ENCODE measurements at places on chromosomes 7 and 10.
A peak's percentile ranks its signal among the peaks of the same experiment; 100 is the strongest.

DNA sequence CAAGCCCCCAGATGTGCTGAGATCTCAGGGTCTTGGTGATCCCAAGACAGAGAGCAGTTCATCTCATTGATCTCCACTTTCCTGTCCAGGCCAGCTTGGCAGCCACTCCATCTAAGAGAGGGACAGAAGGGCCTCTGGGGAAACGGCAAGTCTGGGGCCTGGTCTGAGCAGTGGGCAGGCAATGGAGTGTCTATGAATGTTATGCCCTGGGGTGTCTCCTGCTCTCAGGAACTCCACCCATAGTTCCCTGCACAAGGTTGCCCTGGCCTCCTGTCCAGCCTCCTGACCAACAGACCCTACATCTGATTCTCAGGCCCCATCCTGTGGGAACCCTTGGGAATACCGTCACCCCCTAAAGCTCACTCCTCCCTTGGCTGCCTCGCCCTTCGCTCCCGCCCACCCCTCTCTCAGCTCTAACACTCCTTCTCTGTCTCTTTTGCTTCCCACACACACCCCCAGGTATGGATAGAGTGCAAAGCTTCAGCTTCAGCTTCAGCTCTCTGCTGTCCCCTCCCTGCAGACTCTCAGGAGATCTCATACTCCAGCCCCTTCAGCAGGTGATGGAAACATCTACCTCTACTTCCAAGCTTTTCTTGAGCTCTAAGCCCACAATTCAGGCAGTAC, 83.0 kb downstream of the HIF1AN start:
- no peak for DNase-seq

- no peak for DNase-seq
Measured at GRCh38 chr10:122474131-122474818, 12.9 kb downstream of the HTRA1 start.

- no peak for DNase-seq
Measured at GRCh38 chr10:3357737-3358136, 185.2 kb upstream of the PITRM1 start.

DNA sequence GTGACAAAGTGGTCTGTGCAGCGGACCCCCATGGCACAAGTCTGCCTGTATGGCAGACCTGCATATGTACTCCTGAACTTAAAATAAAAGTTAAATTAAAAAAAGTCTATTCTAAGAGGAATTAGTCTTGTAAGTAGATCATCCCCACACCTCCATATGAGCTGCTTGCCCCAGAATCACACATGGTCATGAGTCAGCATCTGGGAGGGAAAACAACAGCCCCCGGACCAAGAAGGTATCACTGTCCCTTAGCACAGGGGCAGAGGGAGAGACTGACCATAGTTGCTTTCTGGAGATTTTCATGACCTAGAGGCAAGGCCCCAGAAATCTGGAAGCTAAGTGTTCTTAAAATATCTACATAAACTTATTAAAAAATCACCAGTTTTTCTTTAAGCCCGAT, 86.6 kb upstream of the PDK4 start:
- no peak for DNase-seq

DNA sequence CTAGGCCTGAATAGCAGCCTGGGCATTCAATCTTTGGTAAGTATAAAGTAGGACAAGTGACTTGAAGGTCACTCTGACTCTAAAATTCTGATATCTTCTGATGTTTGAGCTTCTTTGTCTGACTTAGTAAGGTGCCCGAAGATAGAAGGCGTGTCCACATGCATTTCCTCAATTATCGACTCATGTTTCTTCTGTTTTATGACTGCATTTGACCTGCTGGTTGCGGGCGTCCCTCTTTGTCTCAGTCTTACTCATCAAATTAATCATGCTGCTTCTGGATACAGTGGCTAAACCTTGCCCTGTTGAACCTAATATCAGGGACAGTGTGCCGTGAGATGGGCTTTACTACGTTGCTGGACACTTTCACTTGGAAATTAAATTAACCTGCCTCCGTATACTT, 534.1 kb downstream of the SDK1 start:
- DNase-seq: no peak

- no peak for DNase-seq
Measured at GRCh38 chr7:153034791-153035190, 275.2 kb downstream of the ACTR3B start.

- no peak for DNase-seq
Measured at GRCh38 chr7:142571581-142571980, 177.7 kb upstream of the PRSS1 start.

- DNase-seq: no peak
Measured at GRCh38 chr7:16627236-16627635, 18.3 kb downstream of the ANKMY2 start.

DNA sequence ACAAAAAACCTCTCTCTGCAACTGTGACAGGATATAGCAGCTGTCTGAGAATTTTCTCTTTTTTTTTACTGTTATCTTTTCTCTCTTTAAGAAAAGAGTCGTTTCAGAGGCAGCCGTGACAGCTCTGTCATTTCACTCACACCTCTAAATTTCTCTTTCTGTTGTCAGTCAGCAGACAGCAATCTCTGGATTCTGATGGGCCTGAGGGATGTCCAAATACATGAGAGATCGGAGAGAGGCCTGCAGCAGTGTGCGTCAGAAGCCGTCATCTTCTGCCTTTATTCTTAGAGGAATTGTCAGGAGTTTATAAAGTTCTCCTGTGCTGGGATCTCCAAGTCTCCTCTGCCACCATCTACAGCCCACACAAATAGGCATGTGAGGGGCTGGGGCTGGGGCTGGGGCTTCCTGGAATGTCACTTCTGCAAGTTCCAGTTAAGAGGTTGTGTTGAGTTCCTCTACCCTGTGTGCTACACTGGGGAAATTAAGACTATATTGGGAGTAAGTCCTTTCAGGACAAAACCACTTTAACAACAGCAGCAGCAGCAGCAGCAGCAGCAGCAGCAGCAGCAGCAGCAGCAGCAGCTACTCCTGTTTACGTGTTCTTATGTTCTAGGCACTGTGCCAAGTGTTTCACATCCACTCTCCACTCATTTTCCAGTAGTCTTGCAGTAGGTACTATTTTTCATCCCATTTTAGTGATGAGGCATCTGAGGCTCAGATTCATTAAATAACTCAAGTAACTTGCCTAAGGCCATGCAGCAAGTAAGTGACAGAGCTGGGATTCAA, 541.3 kb downstream of the LRMDA start:
- DNase-seq: peak; percentile 19

DNA sequence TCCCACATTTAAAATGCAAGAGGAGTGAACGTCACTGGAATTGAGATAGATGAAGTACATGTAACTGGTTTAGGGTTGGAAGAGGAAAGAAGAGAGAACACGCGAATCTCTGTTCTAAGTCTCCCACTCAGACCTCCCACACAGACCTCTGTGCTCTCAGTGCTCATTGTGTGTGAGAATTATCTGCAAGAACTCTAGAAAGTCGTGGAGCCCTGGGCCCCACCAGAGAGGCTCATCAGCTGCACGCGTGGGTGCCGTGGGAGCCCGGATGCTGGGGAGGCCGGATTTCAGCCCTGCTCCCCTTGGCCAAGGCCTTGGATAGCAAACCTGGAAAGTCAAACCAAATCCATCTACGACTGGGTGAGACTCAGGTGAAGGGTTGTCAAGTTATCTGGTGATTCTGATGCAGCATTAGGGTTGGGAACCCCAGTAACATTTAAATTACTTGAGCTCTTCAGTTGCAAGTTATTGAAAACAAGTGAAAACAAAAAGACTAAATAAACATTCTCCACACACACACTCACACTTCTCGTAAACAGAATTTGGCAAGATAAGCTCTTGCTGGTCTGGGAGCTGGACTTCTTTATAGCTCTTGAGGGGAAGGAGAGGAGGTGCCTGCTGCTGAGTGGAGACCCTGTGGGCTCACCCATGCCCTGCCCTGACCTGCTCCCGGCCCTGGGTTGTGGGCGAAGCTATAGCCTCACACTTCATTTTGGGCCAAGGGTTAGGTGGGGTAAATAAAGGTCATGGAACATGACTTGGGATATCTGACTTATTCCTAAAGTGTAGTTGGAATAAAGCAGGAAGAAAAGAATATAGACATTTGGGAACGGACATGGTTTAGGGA, 250.3 kb downstream of the ADARB2 start:
- DNase-seq: no peak

- peak; percentile 84 for DNase-seq
Measured at GRCh38 chr10:70815504-70816219, at the start of gene SGPL1. Gene SGPL1 (plus strand): TSS chr10:70815948. CDS start chr10:70816854, 906 bp downstream.

DNA sequence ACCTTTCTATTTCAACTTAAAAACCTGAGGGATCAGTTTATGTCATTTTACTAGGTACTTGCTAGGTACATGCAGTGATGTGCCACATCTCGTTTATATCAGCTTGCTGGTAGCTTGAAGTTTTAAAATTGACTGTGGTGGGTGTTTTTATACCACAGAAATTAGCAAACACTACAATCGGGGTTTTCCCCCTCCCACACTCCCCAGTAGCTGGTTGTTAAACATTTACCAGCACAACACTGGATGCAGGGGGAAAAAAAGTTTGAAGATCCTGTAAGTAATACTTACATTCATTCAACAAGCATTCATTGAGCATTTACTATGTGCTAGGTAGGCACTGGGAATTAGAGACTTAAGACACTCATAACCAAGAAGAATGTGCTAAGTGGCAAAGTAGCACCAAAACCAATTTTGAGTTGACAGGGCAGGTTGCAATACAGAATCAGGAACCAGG, 32.6 kb downstream of the USP6NL start:
- DNase-seq: no peak

- no peak for DNase-seq
Measured at GRCh38 chr10:30027057-30028005, 32.1 kb downstream of the JCAD start.

DNA sequence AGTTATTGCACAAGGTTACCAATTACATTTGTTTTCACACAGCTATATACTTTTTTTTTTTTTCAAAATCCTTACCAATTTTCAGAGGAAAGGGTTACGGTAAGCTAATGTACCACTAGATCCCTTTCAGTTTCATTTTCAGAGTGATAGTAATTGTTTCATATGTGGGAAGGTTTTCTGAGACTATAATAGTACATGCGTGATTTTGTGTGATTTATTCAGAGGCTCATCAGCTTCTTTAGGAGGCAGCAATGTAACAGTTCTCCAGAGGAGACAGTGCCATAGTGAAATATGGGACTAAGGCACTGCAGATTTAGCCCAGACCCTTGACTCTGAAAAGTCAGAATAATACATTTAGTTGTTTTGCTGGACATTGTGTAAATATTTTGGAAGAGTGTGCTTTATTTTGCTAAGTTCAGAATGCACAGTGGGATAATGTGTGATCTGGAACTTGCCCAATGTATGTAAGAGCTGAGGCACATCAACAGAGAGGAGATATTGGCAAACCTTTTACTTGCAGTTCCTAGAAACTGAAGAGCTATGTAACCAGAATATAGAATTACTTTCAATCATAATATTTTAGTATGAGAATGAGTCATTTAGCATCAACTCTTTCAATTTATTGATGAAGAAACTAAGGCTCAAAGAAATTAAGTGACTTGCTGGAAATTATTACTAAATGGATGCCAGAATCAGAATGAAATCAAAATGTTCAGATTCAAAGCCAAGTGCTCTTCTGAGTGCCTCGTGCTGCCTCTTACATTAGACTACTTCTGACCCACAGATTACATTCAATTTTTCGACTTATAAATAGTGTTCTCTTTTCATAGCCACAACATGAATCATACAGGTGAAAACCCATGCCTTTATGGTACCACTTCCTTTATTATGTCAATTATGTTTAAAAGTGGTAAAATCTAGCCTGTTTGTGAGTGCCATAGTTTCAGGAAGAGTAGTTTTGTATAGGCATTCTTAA, 207.7 kb upstream of the TEX47 start:
- no peak for DNase-seq

DNA sequence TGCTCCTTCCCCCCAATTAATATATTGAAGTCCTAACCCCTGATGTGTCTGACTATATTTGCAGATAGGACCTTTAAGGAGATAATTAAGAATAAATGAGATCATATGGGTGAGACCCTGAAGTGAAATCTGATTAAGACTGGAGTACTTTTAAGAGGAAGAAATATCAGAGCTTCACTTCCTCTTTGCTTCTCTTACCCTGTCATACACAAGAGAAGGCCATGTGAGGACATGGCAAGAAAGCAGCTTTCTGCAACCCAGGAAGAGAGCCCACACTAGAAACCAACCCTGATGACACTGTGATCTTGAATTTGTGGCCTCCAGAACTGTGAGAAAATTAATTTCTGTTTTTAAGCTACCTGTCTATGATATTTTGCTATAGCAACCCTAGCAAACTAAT, 44.2 kb downstream of the JMJD1C start:
- no peak for DNase-seq

GRCh38 chr7:35482231-35482630, 212.7 kb downstream of the HERPUD2 start:
- no peak for DNase-seq

DNA sequence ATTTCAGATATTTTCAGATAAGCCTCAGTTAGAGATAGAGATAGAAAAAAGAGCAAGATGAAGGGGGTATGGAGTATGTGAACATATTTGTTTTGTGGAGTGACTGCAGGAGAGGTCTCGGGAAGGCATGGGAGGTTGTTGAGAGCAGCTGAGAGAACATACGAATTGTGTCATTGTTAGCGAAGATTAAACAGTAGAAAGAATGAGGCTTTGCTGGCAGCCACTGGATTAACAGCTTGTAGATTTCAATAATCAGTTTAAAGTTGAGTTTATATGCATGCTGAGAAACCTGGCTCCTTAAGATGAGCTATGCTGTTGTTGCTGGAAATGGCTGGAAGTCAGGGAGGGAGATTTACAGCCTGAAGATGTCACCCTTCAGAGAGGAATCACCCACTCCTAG, 100.9 kb upstream of the SORCS3 start:
- DNase-seq: no peak

GRCh38 chr7:71626206-71626605, 494.3 kb downstream of the GALNT17 start:
- no peak for DNase-seq

GRCh38 chr7:43384616-43385308, 198.1 kb upstream of the STK17A start:
- DNase-seq: no peak

- no peak for DNase-seq
Measured at GRCh38 chr7:124720195-124720594, 45.4 kb downstream of the GPR37 start.
